Glomerular endothelial cell (primary cell): ENCODE measurements at places on chromosomes 2 and 18.

DNA sequence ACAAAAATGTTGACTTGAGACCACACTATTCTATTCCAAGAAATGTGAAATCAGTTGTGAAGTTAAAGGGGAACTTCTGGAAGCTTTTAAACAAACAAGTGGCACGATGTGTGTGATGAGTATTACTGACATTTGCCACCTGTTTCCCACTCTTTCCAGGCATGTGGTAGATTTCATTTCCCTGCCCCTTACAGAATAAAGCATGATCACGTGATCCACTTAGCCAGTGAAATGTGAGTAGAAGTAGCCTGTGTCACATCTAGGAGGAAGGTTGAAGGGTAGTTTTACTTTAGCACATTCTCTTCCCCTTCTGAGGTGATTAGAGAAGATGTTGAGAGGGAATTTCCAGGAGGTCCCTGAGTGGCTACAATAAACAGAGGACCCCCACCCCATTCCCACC is 3.8 kb downstream of the COL4A4 start:
- no peak for DNase-seq

DNA sequence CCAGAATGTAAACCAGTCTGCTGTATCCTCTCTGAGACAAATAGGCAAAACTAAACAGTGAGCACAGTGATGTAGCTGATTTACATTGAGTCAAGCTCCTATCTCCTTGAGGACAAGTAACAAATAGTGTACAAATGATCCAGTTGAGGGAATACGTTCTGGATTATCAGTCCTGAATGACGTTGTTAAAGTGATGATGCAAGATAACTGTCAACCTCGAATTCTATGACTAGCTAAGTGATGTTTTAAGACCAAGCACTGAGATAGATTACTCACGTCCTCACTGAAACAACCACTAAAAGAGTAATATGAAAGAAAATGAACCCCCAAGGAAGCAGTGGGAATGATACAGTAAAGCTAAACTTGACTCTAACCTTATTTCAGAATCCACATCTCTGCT is 46.8 kb downstream of the SMC6 start:
- DNase-seq = no peak

- DNase-seq = no peak
These were observed 25.1 kb upstream of the PLB1 start for GRCh38 chr2:28470759-28471158.

GRCh38 chr2:7601990-7602389 is 684.8 kb downstream of the RNF144A start:
- DNase-seq = no peak

GRCh38 chr2:5493256-5493655 is 198.9 kb upstream of the SOX11 start:
- DNase-seq = no peak

DNA sequence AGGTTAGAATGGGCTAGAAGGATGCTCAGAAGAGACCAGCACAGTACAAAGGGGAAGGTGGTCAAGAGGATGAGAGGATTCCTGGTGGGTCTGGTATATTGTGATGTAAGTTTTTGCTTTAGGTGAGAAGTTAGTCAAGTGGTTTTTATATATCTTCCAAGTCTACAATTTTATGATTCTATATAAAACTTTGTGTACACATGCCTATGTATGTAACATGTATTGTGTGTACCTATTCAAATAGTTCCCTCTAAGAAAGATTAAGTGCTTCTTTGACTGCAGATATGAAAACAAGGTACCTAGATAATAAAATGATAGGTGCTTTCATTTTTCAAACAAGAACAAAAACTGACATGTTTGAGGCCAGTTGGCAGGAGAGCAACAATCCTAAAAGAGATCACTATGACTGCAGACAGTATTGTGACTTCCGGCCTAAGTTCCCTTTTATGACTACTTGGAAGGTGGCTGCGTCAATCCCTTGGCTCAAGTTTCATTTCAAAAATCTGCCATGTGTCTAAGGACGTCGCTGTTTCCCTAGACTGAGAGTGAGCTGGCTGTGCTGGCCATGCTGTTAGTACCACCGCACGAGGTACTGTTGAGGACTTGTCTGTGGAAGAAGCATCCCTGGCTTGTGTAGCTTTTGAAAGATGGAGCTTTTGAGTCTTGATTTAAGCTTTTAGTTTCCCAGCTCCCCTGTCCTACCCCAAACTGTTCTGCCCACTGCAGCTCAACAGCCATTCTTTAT is 123.1 kb downstream of the PRPF40A start:
- no peak for DNase-seq

DNA sequence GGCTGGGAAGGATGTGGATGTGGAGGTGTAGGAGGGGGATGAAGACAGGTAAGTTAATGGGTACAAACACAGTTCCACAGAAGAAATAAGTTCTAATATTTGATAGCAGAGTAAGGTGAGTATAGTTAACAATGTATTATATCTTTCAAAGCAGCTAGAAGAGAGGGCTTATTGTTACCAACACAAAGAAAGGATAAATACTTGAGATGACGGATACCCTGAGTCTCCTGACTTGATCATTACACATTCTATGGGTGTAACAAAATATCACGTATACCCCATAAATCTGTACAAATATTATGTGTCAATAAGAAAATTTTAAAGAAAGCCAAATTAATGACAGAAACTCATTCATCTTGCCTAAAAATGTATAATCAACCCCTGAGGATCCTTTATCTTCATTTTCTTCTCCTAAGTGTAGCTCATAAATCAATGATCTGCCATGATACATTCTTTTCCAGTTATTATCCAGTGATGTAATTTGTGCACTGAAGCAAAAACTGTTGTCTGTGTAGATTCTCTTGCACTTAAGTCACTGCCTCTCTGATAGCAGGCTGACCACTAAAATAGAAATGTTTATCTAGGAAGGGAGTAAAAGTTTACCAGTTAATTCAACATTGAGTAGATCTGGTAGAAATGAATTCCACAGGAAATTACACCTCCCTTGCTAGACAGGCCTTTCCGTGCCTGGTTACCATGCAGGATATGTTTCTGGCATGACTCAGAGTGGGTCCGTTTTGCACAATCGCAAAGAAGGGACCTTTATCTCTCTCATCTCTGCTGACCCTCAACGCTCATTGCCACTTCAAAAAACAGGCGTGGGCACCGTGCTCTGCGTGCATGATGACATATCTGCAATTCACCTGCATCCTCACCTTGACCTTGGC is 249.7 kb upstream of the NCKAP5 start:
- DNase-seq = peak; percentile 95

DNA sequence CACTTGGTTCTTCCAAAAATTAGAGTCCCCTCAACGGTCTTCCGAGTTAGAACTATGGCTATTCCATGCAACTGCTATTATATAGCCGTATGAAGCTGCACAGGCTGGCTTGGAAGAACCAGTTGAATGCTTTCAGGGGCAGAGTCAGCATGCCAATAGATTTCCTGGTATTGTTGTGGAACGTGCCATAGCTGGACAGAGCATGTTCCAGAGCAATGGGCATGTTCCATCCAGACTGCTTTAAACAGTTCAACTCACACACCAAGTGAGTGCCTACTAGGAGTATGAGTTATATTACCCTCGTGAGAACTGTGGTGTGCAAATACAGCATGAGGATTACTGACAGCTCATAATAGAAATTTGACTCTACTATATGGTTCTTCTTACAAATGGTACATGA is 682.0 kb downstream of the SATB2 start:
- no peak for DNase-seq

DNA sequence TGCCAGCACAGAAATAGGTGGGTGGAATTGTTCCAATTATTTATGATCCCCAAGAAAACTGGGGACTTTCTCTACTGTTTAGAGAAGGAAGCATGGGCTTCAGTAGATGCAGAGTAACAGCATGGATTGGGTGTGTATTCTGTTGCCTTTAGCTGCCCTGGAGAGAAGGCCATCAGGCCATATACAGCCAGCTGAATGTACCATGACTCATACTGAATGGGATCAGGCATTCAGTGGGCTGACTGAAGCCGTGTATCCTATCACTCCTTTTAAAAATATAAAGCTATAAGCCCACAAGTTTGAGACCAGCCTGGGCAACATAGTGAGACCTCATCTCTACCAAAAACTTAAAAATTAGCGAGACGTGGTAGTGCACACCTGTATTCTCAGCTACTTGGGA is 16.7 kb upstream of the PLEKHM3 start:
- DNase-seq = no peak

DNA sequence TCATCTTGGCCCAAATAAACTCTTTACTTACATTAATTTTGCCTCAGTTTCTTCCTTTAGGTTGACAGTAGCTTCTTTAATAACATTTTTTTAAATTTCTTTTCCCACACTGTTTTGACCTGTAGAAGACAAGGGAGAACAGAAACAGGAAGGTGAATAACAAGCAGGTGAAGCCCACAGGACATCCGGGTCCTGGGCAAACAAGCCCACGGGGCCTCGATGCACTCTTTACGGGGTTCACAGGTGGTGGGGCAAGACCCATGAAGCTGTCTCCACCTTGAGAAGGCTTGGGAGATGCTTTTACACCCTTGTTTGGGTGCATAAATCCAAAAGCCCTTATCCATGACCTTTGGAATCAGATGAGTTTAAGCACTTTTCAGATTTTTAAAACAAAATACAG is 301.0 kb upstream of the MGAT5 start:
- no peak for DNase-seq

- DNase-seq = no peak
These were observed 58.0 kb upstream of the ARL5A start for GRCh38 chr2:151886241-151886640.

GRCh38 chr18:55334875-55335274 is 253.1 kb downstream of the TCF4 start:
- DNase-seq = no peak

- no peak for DNase-seq
These were observed 158.5 kb upstream of the SH3BP4 start for GRCh38 chr2:234793212-234793785.

- no peak for DNase-seq
These were observed 57.4 kb upstream of the B3GNT7 start for GRCh38 chr2:231337807-231338759.

DNA sequence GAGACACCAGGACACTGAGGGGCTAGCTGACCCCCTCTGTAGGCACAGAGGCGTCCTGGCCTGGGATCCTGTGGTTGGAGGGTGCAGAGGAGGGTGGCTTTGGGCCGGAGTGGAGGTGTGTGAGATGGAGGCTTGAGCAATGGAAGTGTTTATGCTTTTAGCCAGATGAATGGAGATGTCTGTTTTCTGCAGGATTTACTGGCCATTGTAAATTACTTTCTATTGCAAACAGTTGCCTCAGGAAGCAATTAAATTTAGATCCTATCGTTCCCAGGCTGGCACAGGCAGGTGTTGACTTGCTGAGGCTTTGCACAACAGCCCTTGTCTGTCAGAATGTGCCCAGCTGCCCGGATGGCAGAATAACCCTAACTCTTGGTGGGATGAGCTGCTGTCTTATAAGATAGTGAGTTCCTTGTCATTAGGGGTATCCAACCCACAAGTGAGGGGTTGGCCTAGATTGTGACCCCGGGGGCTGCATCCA is 1.8 kb upstream of the ARID5A start:
- DNase-seq = no peak

DNA sequence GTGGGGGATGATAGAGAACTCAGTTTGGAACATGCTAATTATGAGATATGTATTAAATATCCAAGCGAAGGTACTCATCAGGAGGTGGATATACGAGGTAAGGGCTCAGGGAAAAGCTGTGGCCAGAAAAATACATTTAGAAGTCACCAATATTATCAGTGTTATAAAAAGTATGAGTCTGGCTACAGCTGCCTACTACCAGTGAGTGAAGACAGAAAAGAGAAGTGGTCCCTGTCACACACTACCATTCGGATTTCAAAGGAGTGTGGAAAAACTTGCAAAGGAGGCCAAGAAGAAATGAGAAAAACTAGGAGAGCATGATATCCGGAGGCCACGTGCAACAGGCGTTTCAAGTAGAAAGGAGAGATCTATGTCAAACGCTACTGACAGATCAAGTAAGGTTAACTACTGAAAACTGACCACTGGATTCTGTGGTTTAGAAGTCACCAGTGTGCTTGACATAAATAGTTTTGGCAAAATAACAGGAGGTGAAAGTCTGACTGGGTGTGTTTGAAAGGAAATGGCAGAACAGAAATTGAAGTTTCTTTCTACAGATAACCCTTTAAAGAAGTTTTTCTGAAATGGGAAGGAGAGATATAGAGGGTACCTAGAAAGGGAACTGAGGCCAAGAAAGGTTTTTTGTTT is 118.7 kb upstream of the DNMT3A start:
- DNase-seq = no peak

DNA sequence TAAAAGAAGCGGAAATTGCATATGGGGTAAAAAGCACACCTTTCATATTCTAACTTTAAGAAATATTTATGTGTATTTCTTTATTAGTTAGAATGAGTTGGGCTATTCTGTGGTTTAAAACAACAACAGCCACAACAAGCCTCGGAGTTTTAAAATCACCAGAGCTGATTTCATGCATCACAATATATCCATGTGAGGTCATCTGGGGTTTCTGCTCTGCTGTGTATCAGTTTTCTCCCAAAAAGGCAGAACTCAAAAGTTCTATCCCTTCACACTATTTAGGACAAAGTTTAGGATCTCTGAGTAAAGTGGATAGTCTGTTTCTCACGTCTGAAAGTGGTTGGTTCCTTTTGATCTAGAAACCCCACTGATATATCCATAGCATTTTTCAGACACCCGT is 601.5 kb upstream of the GCFC2 start:
- no peak for DNase-seq

GRCh38 chr18:25234740-25235345 is 117.1 kb downstream of the ZNF521 start:
- DNase-seq = no peak

- DNase-seq = no peak
These were observed 17.5 kb upstream of the CCL20 start for GRCh38 chr2:227796045-227796711.

DNA sequence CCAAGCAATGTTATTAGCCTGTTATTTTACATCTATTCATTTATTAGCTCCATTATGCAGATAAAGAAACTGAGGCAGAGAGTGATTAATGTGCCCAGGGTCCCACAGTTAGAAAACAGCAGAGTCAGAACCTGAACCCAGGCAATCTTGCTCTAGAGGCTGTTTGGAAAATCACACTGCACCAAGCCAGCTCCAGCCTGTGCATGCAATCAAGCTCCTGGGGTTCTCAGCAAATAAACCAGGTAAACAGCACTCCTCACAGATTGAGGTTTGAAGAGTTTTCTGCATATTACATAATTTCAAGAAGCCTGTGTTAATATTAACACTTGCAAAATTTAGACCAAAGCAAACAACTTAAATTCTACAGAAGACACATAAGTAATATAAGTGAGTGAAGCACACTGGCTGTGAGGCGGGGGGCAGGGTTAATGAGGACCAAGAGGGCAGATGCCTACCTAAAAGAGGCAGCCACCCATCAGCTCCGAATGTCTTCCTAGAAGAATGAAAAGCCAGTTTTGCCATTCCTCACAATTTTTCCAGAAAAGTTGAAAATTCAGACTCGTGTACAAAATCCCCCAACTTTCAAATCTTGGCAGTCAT is 35.4 kb downstream of the CACNB4 start:
- no peak for DNase-seq

GRCh38 chr2:50597206-50597605 is 434.7 kb downstream of the NRXN1 start:
- no peak for DNase-seq

DNA sequence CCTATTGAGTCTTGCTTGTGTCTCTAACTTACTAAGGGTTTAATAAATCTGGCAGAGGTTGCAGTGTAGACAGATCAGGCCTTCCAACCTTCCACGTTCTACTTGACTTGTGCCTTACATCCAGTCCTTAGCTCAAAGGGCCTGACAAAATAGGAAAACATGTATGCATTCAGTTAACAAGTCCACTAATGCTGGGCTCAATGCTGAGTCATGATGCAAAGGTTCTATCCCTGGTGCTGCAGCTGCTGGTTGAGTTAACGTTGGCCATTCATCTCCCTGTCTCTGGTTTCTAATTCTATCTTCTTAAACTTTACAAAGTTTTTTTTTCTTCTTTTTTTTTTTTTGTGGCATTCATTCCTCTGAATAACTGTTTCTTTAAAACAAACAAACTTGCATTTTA is 46.3 kb upstream of the ITGB6 start:
- DNase-seq = no peak
